Stimulated activated naive CD8-positive, alpha-beta T cell treated with anti-CD3 and anti-CD28 coated beads, Interleukin-15, Interleukin-2, amounts not matched to agents 100 U/mL and 50 U/mL, for 24 hours (primary cell): ENCODE measurements at places on chromosomes 2 and 18.

GRCh38 chr2:36705326-36706020 lies 9.0 kb downstream of the VIT start:
- DNase-seq, result no peak

- no peak for DNase-seq
Observed at GRCh38 chr2:45691171-45691999, 39.9 kb downstream of the PRKCE start.

GRCh38 chr18:58578321-58578720 lies 50.6 kb downstream of the ALPK2 start:
- no peak for DNase-seq

DNA sequence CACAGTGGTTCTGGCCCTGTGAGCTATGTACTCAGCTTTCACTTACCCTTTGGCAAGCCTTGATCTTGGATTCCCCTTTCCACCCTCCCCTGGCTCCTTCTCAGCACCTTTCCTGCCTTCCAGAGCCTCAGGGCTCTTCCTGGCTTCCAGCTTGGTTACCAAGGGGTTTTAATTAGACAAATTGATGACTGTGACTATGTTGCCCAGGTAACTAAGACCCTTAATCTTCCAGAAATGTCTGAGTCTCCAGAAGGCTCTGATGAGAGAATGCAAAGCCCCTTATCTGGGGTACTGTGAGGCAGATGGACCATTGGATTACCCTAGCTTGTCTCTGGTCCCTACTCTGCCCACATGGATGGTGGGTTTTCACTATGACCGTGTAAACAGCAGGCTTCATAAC lies 174.2 kb downstream of the LOXHD1 start:
- no peak for DNase-seq

DNA sequence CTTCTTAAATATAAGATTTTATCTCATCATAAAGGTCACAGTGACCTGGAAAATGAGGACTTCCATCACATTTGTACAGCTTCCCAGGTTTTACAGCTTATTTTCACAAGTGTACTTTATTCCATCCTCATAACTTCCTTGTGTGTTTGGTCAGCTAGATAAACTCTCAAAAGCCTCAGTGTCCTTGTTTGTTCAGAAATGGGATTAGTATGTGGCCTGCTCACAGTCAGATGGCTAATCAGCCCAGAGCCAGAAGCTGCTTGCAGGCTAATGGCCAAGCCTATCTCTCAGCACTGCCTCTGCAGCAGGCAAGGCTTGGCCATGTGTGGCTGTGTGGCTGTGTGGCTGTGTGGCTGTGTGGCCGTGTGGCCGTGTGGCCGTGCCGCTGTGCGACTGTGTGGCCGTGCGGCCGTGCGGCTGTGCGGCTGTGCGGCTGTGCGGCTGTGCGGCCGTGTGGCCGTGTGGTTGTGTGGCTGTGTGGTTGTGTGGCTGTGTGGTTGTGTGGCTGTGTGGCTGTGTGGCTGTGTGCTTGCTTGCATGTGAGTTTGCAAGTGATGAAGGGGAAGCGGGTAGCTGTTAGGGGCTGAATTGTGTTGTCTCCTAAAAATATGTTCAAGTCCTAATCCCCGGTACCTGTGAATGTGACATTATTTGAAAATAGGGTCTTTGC lies 233.0 kb upstream of the TNP1 start:
- DNase-seq, result no peak

DNA sequence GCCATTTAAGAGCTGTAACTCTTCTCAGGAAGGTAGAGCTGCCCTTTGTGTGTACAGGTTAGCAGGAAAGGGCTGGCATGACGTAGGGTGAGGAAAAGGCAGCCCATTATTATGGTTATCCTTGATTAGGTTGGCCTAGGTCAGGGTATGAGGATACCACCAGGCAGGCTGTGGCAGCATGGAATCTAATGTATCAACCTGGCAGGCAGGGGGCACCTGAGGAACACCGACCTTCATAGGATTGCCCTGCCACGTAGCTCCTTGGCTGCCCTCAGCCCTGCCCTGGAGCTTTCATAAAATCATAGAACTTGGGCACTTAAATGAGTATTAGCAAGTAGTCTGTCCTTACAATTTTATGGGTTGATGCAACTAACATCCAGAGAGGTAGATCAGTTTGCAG lies 261.6 kb downstream of the LTBP1 start:
- no peak for DNase-seq

- DNase-seq, result no peak
Observed at GRCh38 chr2:48482313-48482712, 47.6 kb upstream of the STON1 start.
